Right ventricle myocardium superior (tissue), 1 donor: ENCODE measurements at places on chromosomes 4 and X.
A peak's percentile ranks its signal among the peaks of the same experiment; 100 is the strongest.

GRCh38 chr4:41281038-41281634, 24.4 kb downstream of the UCHL1 start:
- DNase-seq, result no peak

DNA sequence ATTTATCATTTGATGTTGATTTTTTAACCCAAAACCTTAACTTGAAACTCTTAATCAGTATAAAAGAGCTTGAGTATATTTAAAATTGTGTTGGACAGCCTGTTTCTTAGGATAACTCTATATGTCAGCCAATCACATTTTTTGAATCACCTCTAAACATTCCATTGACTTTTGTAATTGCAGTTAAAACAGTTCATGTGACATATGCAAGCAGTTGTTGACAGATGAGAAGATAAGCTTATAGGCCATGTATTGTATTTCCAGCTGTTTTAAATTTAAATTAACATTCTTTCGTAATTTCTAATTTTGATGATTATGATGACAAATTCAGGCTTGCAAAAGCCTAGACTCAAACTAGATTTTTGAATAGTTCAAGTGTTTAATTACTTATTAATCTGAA, 17.4 kb downstream of the VEGFC start:
- DNase-seq, result no peak

GRCh38 chr4:108143515-108143914, 25.2 kb downstream of the LEF1 start:
- no peak for DNase-seq

- DNase-seq, result no peak
These were observed 25.5 kb downstream of the SMIM14 start for GRCh38 chr4:39613093-39613656.

DNA sequence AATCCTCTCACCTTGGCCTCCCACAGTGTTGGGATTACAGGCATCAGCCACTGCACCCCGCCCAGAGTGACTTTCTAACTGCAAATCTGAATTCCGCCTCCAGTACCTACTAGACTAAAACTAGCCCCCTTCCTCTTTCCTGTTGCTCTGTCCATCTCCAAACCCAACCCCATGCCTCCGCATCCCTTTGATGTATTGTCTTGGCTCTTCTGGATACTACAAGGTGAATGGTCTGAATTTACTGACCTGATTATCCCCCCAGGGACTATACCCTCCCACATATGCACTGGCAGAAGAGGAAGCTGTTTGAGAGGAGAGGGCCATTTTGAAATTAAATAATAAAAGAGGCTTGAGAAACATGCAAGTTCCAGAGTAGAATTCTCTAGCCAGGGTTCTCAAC, 17.7 kb upstream of the TFDP3 start:
- no peak for DNase-seq

DNA sequence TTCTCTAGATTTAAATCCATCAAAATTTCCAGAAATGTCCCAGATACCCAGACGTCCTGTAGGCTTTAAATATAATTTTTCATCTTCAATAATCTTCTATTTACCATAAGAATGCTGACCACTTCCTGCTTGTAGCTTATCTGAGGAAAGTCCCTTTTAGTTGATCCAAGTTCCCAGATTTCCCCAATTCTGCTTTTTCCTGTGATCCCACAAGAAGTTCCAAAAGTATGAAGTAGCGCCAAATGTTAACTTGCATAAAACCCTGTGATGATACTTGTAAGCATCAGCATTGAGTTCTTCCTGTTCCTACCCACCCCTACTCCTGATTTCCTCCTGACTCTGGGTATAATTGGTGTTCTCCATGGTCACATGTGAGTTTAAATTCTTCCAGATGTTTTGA, 10.6 kb upstream of the TLR8 start:
- DNase-seq, result no peak

DNA sequence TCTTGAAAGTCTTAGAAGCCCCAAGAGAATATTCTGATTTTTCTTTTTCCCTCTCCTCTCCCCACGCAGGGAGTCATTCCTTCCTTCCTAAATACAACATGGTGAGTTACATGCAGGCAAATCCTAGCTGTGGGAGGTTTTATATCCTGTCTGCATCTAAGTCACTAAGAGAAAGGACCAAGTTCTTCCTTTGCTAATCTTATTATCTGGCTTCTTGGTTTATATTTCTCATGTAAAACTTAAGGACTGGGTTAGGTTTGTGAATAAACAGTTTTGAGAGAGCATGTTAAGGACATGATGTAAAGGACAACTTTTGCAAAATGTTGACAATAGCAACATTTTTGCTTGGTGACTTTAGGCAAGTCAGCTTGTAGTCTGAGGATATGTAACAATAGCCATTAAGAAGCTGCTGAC, 5.1 kb upstream of the CXCL9 start:
- no peak for DNase-seq

- DNase-seq, result peak; percentile 36
These were observed 13.8 kb upstream of the GPC3 start for GRCh38 chrX:133999031-133999705.

GRCh38 chr4:54658252-54659093, 716 bp downstream of the KIT start:
- DNase-seq, result peak; percentile 76

GRCh38 chr4:1265351-1265750, 16.4 kb upstream of the CTBP1 start:
- no peak for DNase-seq
